ENCODE measurements at places on chromosomes 2 and 18. TPM values are rescaled to one million over a fixed set of nuclear protein-coding genes. Genes with fewer than 3 reads are reported as not detected.

GRCh38 chr18:3612315-3612714 lies 162.3 kb downstream of the TGIF1 start:
- DNase-seq, result no peak

The FNDC4 gene
- 54.4 TPM for total RNA-seq

- no peak for DNase-seq
Observed at GRCh38 chr2:6872394-6872793, 5.2 kb upstream of the RSAD2 start.

The VIL1 gene
- not detected for total RNA-seq

GRCh38 chr2:70531419-70532086 lies 22.1 kb downstream of the TGFA start:
- no peak for DNase-seq

DNA sequence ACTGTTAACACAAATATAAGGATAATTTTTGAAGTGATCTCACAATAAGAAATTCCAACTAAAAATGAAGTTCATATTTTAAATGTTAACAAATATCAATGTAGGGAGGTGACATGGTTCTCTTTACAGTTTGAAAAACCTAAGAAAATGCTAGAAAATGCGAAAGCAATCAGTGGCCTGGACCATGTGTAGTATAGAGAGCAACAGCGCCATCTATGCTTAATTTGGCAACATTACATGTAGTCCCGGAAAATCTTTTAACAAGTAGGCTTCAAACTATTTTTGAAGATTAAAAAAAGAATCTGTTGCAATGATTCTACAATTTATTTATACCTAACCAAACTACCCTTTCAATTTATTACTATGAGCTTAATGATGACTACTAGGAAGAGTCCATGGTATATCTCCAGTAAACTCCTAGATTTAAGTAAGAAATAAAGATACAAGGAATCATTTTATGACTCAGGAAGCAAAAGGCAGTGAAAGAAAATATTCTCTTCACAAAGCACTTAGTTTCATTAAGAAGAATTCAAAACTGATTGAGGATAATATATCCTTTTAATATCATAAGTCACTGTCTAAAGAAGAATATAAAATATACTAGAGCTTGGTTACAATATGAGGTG lies 33.3 kb downstream of the NDUFA10 start:
- DNase-seq, result no peak

GRCh38 chr2:128287780-128288735 lies 30.6 kb downstream of the HS6ST1 start:
- DNase-seq, result no peak

GRCh38 chr18:78407466-78407844 lies 572.2 kb upstream of the SALL3 start:
- no peak for DNase-seq

GRCh38 chr18:5891854-5892215 lies 3.5 kb downstream of the TMEM200C start:
- peak; percentile 25 for DNase-seq
